Vagina (tissue), 2 donors: ENCODE measurements at places on chromosomes 16 and 17.

DNA sequence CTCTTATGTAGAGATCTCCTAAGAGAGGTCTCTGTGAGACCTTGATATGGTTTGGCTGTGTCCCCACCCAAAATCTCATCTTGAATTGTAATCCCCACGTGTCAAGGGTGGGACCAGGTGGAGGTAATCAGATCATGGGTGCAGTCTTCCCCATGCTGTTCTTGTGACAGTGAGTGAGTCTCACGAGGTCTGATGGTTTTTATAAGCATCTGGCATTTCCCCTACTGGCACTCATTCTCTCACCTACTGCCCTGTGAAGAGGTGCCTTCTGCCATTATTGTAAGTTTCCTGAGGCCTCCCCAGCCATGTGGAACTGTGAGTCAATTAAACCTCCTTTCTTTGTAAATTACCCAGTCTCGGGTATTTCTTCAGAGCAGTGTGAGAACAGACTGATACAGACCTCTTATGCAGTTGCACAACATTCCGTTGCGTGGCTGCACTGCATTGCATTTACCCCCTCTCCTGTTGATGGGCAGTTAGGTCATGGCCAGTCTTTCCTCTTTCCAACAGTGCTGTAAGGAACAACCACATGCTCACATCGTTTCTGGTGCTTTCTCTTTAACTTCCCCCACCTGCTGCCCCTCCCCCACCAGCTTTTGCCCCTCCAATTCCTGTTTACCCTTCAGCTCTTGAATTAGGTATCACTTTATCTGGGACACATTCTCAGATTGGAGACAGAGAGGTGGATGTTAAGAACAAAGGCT lies 43.6 kb upstream of the MED9 start:
- DNase-seq, result no peak

DNA sequence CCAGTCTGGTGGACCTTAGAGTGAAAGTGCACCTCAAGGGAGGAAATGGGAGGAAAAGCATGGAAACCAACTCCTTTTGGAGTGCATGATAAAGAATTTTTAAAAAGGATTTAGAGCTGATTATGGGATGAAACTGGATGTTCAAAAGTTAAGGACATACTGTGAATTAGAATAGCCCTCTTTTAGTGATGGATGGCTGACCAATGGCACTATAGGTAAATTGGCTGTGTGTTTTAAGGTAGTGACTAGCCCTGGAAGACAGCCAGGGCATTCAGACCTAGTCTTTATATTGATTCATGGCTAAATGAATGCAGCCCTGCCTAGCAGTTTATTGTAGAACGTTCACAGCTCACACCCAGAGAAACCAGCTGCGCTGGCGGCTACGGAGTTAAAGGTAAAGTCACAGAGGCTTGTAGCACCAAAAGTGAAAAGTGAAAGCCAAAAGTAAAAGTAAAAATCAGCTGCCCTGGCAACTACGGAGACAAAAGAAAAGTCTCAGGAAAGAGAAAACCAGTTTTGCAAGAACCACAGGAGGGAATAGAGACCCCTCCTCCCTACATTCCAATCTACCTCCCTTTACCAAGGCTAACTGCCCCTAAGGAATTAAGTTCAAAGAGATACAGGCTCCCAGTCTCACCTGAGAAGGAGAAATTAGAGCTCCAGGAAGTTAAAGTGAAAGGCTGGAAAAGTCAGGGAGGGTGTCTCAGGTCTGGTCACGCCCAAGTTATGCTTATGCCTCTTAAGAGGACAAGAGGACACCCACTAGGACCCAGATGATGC lies 21.8 kb downstream of the ACSM1 start:
- DNase-seq, result no peak

DNA sequence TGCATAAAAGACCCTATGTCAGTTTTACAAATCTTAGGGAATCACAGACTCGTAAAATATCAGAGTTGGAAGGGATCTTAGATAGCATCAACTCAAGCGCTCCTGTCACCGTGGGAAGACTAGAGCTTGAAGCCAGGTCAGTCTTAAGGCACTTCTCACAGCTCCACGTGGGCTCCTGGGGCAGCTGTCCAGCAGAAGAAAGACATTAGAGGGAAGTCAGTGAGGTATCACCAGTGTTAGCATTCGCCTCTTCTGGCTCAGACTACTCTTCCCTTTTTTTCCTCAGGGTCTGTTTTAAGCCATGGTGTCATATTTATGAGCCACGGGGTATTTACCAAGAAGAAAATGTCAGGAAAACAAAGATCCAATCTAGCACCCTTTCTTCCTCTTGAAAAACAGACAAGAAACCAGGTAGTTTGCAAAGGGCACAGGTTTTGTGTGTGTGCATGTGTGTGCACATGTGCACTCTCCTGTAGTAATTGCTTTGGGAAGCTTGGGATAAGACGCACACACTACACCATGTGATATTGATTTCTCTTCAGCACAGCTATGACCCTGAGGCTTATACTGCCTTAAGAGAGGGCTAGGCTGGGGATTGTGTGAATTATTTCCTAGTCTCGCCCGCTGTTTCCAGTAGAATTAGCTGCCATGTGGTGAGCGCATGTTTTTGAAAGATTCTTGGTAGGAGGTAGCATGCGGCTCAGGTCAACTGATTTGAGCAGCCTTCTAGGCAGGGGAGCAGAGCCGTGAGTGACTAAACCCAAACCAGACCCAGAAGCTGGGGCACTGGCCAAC lies 61.0 kb upstream of the ELAC2 start:
- no peak for DNase-seq

DNA sequence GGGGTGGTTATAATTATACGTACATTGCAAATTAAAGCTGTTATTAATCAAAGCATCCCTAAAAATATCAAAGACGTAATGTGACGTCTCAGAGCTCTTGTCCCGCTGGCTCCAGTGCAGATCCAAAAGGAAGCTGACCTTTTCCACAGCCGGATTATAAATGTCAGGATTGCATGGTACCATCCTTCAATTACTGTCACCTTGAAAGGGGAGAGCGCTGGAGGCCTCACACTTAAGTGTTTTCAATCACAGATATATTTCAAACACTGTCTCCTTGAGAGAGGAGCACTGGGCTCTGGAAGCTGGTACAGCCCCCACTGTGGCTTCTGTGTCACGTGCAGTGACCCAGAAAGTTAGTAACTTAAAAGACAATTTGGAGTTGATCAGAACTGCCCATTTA lies 94.2 kb downstream of the AIPL1 start:
- DNase-seq, result no peak

GRCh38 chr16:2785101-2785991 lies 2.0 kb downstream of the PRSS33 start:
- DNase-seq, result no peak

DNA sequence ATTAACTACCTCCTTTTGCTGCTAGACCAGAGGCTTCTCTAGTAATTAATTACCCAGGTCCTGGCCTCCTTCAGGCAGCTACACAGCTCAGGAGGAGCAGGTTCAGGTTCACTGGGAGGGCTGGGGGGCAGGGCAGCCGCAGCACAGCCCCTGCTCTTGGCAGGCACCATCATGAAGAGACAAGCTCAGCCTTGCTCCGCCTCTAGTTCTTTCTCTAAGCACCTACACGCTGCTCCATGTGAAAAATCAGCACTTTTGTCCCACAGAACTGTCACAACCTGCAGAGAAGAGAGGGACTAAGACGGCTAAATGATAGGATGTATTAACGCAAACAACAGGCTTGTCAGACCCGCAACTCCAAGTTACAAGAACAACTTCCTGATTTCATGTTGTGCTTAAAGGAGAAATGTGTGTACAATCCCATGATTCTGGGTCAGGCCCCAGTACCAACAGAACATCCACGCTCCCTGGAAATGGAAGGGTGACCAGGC lies 53.4 kb downstream of the GRB2 start:
- no peak for DNase-seq

DNA sequence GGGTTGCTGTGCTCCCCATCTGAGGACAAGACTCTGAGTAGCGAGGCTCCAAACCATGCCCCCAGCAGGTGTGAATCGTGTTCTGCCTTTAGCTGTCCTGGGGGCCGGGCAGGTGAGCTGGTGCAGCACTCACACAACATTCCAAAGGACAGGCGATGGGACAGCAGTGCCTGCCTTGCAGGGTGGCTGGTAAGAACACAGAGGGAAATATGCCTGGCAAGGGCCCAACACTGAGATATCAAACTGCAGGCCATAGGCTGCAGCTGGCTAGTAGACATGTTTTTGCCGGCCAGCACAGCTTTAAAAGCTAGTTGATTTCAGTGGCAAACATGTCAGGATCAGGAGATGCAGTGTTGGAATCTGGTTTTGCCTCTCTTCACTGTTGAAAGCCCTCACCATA lies 23.6 kb downstream of the CLEC16A start:
- no peak for DNase-seq

DNA sequence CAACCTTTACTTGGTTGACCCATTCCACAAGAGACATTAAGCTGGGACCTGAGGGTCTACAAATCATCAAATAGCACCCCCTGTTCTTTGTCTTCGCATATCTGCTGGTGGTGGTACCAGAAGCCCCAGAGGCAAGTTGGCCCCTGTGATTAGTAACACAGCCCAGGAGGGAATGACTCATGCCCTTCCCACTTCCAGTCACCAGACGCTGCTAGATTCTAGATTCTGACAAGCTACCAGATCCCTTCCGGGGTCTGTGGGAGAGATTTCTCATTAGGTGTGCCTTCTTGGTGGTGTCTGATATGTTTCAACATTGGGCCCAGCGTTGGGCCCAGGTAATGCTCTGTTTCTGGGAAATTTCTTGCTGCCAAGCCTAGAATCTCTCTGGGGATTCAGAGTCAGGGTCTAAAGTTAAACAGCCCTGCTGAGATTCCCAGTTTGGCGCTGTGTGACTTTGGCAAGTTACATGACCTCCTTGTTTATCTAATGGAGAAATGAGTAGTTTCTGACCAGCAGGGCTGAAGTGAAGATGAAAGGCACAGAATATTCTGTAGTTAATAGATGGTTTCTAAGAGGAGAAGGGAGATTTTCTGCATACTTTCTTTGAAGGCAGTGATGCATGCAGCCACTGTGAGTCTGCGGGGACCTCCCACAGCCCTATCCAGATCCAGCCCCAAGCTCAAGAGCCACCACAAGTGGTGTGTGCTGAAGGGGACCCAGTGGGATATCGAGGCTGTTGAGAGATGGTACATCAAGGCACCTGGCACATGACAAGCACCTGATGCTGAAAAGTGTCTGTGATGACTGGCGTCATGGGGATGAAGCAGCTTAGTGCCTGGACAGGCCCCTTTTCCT lies 3.9 kb downstream of the TRPV2 start:
- no peak for DNase-seq

DNA sequence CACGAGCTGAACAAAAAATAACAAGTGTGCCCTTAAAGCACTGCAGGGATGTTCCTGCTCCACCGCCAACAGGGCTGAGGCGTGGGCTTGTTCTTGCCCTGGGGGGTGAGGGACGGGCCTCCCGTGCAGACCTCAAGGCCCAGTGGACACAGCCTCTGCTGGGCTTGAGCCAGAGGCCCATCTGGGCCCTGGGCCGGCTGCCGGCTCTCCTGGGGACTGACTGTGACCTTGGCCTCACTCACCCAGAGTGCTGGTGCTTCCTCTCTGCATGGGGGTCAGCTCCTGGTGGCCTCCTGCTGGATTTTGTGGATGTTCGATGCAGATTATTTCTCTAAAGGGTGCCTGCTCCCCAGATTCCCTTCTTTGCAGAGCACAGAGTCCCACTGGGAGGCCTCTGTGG lies 54.2 kb upstream of the CDR2 start:
- no peak for DNase-seq

- DNase-seq, result no peak
Observed at GRCh38 chr17:60720763-60721531, 43.3 kb downstream of the BCAS3 start.

DNA sequence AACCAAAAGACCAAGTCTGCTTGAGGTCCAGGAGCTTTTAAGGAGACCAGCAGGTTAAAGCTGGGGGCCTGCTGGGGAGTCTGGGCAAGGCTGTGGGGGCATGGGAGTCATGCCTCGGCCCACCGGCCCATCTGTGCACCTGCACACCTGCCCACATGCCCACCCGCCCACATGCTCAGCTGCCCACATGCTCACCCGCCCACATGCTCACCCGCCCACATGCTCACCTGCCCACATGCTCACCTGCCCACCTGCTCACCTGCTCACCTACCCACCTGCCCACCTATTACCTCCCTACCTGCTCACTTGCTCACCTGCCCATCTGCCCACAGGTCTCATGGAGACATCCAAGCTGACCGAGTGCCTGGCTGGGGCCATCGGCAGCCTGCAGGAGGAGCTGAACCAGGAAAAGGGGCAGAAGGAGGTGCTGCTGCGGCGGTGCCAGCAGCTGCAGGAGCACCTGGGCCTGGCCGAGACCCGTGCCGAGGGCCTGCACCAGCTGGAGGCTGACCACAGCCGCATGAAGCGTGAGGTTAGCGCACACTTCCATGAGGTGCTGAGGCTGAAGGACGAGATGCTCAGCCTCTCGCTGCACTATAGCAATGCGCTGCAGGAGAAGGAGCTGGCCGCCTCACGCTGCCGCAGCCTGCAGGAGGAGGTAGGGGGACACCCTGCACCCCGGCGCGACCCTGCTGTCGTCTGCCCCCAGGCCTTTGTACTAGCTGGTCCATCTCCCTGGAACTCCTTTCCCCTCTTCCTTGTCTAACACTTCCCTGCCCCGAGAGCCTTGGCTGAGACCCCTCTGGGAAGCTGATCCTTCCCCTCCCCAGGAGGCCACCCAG lies 14.0 kb downstream of the CARD14 start:
- DNase-seq, result no peak

DNA sequence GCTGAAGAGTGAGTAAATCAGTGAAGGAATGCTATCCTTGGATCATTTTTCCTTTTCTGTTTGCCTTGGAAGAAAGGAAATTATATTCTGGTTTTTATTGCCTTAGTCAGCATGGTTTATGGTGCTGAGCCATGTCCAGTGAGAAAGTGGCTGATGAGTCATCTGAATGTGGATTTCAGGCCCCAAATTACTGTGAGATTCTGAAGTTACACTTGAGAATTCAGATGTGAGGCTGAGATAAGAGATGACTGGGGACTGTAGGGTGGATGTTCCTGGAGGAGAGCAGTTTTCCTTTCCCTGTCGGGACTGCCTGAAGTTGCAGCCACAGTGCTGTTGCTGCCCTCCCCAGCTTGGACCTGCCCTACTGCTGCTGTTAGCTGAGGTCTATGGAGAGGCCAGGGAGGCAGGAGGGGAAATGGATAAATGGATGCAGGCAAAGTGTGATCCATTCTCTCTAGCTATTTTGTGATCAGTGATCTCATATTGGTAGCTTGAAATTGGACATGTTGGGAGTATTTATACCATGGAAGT lies 4.2 kb upstream of the MAP3K14 start:
- DNase-seq, result no peak

GRCh38 chr16:16146380-16147315 lies 76.6 kb downstream of the ABCC6 start:
- no peak for DNase-seq

- no peak for DNase-seq
Observed at GRCh38 chr17:48126532-48126850, 18.9 kb downstream of the SNX11 start.

DNA sequence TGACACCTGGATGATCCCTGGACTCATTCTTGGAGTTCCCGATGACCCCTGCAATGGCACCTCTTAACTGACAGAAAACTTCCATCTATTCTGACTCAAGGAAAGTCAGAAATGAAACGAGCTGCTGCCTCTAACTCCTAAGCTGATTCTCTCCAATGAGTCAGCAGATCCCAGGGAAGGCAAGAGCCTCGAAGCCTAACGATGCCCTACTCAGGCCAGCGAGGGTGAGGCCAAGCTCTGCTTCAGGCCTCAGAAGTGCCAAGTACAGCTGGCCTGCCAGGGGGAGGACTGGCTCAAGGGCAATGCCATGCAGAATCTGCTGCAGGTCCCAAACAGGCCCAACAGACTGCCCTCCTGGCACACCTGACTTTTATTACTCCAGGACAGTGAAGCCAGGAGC lies 36.3 kb downstream of the PLXDC1 start:
- DNase-seq, result no peak
